ENCODE measurements at places on chromosomes 7 and 10.

GRCh38 chr10:69884686-69885085 is 83.0 kb downstream of the COL13A1 start:
- DNase-seq = no peak

GRCh38 chr10:79402951-79403350 is 42.5 kb downstream of the ZCCHC24 start:
- DNase-seq = no peak

- DNase-seq = no peak
Observed at GRCh38 chr10:5560817-5561703, 36.3 kb downstream of the CALML3 start.

- no peak for DNase-seq
Observed at GRCh38 chr10:21919117-21919516, 84.4 kb downstream of the DNAJC1 start.

All from left renal cortex interstitium (tissue), 4 donors.